ENCODE measurements at places on chromosomes 7 and 10.

- DNase-seq: no peak
Measured at GRCh38 chr7:114856625-114857024, 65.3 kb upstream of the MDFIC start.

DNA sequence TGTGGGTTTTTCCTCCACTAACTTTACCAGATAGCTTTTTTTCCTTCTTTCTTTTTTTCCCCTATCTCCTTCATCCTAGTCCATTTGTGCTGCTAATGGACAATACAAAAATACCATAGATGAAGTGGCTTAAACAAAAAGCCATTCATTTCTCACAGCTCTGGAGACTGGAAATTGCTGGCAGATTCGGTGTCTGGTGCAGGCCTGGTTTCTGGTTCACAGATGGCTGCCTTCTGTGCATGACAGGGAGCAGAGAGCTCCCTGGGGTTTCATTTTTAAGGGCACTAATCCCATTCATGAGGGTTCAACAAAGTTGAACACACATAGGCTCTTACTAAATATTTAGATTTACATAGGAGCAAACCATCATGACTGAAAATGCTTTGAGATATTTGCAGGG, 467.4 kb downstream of the TYW1 start:
- no peak for DNase-seq

DNA sequence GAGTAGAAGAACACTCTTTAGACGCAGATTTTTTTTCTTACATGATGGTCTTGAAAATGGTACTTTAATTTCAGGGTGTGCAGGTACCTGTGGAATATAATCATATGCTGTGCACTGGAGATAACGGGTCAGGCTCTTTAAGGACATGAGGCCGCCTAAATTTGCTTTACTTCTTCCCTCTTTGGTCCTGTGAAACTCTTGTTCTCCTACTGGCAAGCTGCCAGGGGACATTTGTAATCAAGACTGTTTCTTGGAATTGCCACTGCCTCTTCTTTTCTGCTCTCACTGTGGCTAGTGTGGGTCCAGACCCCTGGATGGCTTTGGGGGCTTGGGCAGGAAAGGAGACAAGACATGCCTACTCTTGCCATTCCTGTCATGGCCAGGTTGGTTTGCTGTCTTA, 146.0 kb downstream of the SND1 start:
- DNase-seq: no peak

- DNase-seq: no peak
Measured at GRCh38 chr10:70851597-70852475, 36.1 kb downstream of the SGPL1 start.

DNA sequence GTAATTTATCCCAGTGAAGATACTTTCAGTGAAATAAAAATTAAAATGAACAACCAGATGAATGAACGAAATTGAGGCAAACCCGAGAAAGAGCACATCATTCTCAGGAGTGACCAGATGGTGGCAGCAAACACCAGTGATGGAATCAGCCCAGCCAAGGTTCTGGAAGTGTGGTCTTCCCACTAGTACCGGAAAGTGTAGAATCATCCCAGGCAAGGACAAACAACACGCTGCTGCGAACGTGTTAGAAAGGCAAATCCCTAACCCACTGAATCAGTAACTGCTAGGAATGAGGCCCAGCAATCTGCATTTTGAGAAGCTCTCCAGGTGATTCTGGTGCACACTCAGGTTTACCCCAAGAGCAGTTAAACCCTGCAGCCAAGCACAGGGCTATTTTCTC, 15.5 kb upstream of the SLC18A3 start:
- DNase-seq: no peak

- no peak for DNase-seq
Measured at GRCh38 chr10:74118804-74119203, 31.8 kb downstream of the AP3M1 start.

GRCh38 chr7:71695186-71695585, 563.2 kb downstream of the GALNT17 start:
- DNase-seq: no peak

DNA sequence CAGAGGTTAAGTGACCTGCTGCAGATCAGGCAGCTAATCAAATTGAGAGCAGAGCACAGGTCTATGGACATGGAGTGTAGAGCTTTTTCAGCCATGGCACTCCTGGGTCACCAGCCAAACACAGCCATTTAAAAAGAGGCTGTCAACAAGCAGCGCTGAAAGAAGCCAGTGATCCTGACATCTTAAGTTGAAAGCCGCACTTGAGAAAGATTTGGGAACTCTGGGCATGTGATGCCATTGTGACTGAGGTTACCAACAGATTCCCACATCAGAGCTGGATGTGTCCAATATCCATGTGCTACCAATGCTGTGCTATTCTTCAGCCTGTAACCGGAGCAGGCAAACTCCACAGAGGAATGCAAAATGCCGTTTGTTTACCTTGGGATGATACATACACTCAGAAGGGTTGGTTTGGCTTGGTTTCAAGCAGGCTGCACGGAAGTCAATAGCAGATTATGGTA, 56.2 kb upstream of the ABLIM1 start:
- DNase-seq: no peak

GRCh38 chr10:63265222-63265617, 132.1 kb downstream of the NRBF2 start:
- DNase-seq: no peak

- DNase-seq: no peak
Measured at GRCh38 chr10:119101366-119102098, 2.4 kb upstream of the DENND10 start.

- DNase-seq: no peak
Measured at GRCh38 chr7:69476416-69476815, 121.9 kb upstream of the AUTS2 start.

DNA sequence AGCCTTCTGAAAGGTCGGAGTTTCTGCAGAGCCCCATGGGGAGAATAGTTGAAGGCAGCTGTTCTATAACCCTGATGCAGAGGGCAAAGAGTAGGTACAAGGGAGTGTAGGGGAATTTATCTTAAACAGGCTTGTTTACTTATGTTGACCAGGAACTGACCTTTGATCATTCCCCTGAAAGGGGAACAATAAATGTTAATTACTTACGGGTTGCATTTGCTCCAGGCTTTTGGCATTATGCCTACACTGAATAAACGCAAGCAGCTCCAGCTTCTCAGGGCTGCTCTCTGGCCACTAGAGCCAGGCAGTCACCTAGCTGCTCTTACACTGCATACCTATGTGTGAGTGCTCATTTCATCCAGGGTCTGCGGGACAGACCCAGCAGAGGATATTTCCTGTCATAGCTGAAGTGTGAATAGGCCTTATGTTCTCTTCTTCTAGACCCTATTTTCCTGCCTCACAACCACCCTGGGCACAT, 26.9 kb upstream of the ABCA13 start:
- DNase-seq: no peak

GRCh38 chr7:50456371-50457123, 6.4 kb upstream of the FIGNL1 start:
- no peak for DNase-seq

GRCh38 chr7:108402865-108403264, 53.4 kb downstream of the NRCAM start:
- DNase-seq: no peak

GRCh38 chr7:69966766-69967591, 368.7 kb downstream of the AUTS2 start:
- DNase-seq: no peak

DNA sequence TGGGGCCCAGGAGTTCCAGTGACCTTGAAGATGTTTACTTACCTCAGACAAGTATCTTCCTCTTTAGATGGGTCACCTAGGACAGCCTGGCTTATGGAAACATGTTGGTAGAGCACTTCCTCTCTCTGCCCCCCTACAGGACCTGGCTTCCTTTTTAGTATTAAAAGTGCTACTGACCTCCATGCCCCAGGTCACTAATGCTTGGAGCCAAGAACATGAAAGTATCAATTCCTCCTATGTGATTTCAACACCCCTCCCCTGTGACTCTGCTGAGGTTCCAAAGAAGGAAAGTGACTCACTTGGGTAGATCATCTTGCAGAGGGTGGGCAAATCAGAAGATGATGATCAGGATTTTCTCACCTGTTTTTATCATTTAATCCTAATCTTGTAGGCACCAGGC, 125.3 kb upstream of the CCDC6 start:
- DNase-seq: no peak

DNA sequence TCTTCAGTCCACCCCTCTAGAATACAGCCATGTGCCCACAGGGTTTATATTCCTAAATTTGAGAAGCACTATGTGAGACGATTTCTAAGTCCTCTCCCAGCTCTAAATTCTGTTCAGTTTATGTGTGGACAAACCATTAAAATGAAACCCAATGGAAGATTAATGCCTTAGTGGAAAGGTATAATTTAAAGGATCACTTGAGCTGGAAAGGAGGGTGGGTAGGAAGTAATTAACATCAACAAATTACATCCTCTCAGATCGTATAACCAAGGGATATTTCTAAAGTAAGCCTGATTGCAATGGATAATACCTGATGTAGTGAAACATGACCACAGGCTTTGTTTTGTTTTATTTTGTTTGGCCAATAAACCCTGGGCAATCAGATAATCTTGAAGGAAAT, 511.0 kb upstream of the COBL start:
- DNase-seq: no peak

- DNase-seq: no peak
Measured at GRCh38 chr10:61943674-61944378, 42.3 kb downstream of the ARID5B start.

DNA sequence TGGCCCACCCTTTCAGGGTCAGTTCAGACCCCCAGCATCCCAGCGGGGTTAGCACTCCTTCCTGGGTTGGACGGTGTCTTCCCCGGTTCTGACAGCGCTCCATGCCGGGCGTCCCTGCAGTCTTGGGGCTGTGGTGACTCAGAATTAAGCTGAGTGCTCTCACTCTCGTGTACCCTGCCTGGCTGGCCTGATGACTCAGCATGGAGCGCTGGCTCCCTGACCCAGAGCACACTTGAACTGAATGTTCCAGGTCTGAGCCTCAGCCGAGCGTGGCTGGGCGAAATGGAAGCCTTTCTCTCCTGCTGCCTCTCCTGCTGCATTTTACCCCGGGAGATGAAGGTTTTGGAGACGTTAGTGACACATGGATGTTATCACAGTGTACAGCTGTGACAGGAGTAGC, 7.1 kb downstream of the BAG3 start:
- no peak for DNase-seq

GRCh38 chr7:44755698-44756627, 7.3 kb downstream of the ZMIZ2 start:
- DNase-seq: no peak

GRCh38 chr7:135291809-135292253, 58.2 kb downstream of the STRA8 start:
- no peak for DNase-seq

GRCh38 chr7:23072922-23073321, 32.7 kb upstream of the KLHL7 start:
- no peak for DNase-seq

DNA sequence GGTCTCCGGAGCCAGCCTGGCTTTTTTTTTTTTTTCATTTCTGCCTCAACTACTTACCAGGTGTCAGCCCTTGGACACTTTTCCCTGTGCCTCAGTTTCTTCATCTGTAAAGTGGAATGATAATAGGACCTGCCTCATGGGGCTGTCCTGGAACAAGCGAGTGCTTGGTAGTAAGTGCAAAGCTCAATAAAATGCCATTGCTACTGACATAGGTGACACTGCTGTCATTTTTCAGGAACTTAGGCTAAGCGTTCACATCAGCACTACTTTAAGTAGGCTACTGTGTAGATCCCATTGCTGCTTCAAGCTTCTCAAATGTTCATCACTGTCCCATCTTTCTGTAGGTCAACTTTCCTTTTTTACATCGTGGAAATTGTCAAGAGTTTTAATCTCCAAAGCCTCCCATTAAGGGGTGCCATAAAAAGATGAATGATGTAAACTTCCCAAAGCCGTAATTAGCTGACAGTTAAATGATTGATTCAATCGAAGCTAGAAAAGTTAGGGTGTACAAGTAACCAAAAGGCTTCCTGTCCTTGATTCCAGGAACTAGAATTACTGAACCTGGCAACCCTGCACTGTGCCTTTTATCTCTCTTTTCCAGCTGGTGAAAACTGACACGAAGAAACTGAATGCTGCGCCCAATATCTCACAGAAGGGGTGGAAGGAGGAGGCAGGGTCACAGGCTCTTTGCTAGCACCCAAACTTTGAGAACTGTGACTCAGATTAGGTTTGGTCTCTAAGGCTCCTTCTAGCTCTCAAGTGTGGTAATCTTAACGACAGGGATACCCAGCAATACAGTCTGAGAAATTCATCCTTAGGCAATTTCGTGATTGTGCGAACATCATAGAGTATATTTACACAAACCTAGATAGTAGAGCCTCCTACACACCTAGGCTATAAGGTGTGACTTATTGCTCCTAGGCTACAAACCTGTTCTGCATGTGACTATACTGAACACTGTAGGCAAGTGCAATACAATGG, 861 bp upstream of the USP6NL start:
- no peak for DNase-seq

DNA sequence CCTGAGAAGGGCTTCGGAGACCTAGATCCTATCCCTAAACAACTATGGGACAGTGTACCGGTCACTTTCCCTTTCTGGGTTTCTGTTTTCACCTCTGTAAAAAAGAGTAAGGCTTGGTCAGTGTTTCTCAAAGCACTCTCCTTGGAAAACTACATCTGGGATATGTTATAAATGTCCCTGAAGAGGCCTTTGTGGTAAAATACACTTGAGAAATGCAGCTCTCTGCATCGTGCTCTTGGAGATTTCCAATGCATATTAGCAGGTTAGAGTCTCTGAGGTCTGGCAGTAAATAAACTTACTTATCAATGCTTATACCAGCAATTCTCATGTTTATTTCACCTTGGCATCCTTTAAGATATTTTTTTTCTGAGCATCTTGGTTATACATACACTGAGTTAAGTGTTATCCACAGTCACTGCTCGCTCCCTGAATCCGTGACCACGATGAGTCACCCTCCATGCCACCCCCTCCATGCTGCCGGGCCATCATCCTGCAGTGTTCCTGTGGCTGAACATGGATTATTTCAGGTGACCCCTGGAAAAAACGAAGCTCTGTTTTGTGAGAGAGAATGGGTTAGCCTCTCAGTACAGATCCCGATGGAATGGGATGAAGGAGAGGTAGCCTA, 3.3 kb upstream of the TBXAS1 start:
- DNase-seq: no peak

DNA sequence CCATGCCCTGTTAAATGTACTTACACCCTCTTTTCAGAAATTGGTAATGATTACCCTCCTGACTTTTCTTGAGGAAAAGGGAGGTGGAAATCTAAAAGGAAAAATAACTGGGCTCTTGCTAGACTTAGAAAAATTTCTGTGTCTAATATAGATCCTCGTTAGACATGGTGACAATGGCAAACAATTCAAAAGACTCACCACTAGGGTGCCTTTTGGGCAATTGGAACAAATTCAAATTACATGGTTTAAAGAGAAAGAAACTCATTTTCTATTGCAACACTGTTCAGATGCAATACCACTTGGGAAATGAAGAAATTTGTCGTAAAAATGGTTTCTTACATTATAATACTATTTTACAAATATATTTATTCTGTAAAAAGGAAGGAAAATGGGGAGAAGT, 950.1 kb downstream of the GRM8 start:
- DNase-seq: no peak

GRCh38 chr7:139423091-139423490, 60.4 kb downstream of the KLRG2 start:
- no peak for DNase-seq

DNA sequence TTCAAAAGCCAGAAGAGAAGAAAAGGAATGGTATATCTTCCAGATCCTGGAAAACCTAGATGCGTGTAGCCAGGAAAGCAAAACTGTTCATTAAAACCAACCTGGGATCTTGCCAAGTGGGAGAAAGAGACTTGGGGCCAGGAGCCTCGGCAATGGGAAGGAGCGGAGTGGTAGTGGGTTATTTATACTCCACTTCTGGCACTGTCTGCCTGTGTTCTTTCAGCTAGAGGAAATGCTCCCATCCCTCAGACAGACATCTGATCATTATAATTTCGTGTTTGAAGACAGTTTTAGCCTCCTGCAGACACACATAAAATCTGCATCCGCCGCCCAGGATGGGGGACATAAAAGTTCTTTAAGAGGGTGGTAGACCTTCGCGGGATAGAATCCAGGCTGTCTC, 421.6 kb downstream of the RPS24 start:
- DNase-seq: no peak

Measured in activated T-helper 1 cell treated with anti-CD3 and anti-CD28 coated beads, Interleukin-2, amount 50 U/mL, for 16 hours (primary cell).